Astrocyte of the cerebellum (primary cell): ENCODE measurements at places on chromosomes 4 and X.

GRCh38 chrX:38055170-38055847 is 49.0 kb downstream of the SYTL5 start:
- DNase-seq, result peak; percentile 60

- DNase-seq, result no peak
These were observed 882.9 kb downstream of the RPA4 start for GRCh38 chrX:97766501-97767095.

- peak; percentile 12 for DNase-seq
These were observed 1492.2 kb upstream of the TENM3 start for GRCh38 chr4:180751009-180751408.

- DNase-seq, result no peak
These were observed 86.5 kb upstream of the LEF1 start for GRCh38 chr4:108255203-108255747.

DNA sequence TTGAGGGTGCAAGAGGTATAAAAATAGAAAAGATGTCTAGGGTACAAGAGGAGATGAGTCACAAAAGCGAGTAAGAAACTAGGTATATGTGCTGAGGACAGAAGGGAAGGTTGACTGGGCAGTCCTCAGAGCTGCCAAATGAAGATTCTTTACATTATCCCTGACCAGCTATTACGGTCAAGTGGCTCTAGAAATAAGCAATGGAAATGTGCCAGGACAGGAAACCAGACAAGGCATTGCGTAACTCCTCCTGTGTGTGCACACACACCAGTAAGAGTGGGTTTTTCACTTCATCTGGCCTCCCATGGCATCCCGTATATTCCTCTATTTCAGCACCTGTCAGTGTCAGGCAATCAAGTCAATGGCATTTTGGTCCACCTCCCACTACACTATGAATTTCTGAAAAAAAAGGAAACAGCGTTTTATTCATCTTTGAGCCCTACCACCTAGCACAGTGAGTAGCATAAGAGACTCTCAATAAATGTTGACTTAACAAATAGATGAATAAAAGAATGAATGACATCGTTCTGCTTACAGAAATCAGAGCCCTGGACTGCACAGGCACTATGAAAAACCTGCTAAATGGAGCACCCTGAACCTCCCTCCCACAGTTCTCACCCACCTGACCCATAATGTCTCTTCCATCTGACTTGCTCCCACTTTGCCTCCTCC is 62.6 kb upstream of the KLF3 start:
- DNase-seq, result peak; percentile 8

DNA sequence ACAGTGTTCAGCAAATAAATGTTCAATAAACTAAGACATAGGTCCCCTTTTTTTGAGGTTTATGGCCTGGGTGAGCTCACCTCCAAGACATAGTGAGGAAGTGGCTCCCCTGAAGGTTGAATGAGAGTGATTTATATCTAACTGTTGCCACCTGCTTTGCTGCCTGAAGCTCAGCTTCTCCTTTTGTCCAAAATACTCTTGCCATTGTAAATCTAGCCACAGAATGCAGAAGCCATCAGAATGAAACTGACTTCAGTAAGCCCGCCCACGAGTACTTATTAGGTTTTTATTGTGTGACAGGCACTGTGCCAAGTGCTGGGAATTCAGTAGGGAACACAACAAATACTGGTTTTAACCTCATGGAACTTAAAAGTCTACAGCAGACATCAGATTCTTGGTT is 18.0 kb downstream of the SPINK2 start:
- no peak for DNase-seq

GRCh38 chr4:163688856-163689255 is 194.4 kb downstream of the TMA16 start:
- DNase-seq, result no peak

DNA sequence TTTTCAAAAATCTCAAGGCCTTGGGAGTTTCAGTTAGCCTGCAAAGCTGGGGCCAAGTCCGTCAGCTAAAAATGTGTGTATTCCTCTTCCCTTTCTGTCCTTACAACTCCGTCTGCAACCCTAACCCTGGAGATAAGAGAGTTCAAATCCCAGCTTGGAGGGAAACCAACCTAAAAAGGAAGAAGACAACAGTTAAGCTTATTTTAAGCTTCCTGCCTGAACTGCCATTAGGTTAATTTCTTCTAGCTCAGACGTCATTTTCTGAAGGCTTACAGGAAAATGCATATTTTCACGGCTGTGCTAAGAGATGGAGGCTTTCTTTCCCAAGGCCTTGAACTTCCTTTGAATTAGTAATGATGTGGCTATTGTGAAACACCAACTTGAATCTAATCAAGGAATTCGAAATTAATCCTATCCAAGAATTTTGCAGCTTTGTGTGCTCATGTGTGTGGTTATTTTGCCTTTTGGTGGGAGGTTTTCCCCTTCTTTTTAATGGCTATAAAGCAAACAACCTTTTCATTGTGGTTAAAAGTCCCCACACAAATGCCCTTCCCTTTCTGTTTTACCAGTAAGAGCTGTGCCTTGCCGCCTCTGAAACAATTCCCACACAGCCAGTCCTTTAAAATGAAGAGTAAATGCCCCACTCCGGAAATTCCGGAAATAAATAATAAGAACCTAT is 103.5 kb downstream of the IRF2 start:
- DNase-seq, result peak; percentile 68

GRCh38 chr4:53906606-53907190 is 157.7 kb downstream of the CHIC2 start:
- DNase-seq, result no peak

DNA sequence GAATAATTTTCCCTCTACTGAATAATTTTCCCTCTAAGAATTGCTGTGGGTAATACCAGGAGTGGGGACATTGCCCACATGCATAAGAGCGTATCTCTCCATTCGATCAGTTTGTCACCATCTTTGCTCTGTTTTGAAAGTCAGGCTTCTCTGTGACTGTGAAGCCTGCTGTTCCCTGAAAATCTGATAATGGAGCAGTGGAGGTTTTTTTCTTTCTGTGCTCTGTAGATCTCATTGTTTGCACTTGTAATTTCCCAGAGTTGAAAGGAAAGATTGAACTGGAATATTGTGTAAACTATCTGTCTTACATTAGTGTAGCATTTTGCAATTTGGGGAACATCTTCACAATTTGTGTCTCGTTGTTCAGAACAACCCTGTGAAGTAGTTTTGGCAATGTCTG is 4.3 kb downstream of the ZXDB start:
- DNase-seq, result no peak

- no peak for DNase-seq
These were observed 21.0 kb upstream of the POLA1 start for GRCh38 chrX:24672701-24673190.

DNA sequence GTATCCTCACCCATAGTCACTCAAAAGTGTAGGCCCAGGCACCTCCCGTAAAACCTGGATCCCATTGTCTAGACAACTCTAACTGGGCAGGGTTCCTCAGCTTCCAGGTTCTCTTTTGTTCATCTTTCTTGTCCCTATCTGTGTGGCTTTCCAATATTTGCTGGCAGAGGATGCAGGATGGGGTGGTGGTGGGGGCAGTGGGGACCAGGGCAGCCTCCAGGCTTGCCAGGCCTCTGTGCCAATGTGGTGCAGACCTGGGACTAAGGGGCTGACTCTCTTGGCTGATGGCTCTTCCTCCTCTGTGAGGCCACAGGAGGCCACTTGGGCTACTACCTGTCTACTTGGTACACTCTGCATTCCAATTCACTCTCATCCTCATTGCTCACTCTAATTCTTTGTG is 76.4 kb downstream of the NBDY start:
- DNase-seq, result no peak

- DNase-seq, result no peak
These were observed 64.7 kb upstream of the GPR78 start for GRCh38 chr4:8515316-8516060.

DNA sequence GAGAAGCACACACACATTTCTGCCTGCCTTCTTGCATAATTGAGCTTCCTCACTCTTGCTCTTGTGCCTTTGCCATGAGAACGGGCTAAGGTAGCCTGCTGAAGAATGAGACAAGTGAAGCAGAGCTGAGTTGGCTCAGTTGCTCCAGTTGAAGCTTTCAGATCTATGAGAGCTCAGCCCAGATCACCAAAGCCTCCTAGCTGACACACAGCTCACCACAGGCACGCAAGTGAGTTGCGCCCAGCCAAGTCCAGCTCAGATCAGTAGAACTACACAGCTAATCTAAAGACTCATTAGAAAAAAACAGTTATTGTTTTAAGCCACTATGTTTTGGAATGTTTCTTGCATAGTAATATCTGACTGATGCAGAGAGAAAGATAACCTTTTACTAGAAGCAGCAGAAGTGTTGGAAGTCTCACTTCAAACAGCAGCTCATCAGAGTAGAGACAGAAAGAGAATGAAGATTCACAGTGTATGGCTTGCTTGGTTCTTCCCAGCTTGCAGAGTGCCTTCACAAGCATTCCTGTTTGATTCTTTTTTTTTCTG is 362.4 kb downstream of the MID1IP1 start:
- DNase-seq, result no peak

GRCh38 chrX:35842674-35843073 is 44.5 kb downstream of the MAGEB16 start:
- no peak for DNase-seq

- no peak for DNase-seq
These were observed 76.8 kb downstream of the ENOX2 start for GRCh38 chrX:130826249-130826648.

GRCh38 chr4:45453258-45453853 is 670.5 kb downstream of the GABRG1 start:
- DNase-seq, result peak; percentile 29

DNA sequence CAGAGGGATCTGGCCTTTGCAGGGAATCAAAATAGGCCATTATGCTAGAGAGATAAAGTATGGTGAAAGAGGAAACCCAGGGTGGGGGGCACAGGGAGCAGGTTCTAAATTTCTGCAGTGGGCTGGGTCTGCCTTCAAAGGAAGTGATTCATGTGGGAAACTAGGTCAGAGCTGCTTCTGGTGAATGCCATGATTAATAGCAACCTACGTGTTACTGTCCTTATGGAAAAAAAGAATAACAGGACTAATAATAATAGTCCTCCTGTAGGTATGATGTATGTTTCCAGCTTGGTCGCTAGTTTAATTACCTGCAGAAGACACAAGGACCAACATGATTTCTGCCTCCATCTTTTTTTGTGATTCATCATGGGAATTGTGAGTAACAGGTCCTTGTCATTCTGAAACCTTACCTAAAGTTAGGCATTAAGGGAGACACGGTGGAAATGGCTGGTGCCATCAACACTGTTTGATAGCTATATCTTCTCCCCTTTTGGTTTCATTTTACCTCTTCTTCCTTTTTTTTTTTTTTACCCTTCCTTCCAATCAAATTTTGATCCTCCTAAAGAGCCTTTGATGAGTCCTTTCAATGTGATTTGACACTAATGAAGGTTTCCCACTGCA is 180.4 kb downstream of the CPEB2 start:
- no peak for DNase-seq

- DNase-seq, result no peak
These were observed 4.0 kb upstream of the MSX1 start for GRCh38 chr4:4855301-4856070.

GRCh38 chrX:41472231-41472815 is 25.2 kb downstream of the NYX start:
- DNase-seq, result no peak

DNA sequence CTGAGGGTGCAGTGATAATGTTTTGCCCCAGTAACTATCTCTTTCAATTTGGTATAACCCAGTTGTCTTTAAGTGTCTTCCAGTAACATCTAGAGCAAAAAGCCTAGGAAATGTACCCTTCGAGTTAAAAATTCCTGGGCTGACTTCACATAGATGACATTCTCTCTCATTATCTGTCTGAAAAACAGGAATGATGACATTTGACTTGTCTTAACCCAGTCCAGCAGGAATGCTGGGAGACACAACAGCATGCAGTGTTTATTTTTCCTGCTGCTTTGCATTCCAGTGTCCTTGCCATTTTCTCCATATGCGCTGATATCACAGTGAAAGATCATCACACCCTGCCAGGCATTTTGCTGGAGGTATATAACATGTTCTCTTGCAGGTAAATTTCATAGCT is 130.0 kb downstream of the SOWAHB start:
- DNase-seq, result no peak

DNA sequence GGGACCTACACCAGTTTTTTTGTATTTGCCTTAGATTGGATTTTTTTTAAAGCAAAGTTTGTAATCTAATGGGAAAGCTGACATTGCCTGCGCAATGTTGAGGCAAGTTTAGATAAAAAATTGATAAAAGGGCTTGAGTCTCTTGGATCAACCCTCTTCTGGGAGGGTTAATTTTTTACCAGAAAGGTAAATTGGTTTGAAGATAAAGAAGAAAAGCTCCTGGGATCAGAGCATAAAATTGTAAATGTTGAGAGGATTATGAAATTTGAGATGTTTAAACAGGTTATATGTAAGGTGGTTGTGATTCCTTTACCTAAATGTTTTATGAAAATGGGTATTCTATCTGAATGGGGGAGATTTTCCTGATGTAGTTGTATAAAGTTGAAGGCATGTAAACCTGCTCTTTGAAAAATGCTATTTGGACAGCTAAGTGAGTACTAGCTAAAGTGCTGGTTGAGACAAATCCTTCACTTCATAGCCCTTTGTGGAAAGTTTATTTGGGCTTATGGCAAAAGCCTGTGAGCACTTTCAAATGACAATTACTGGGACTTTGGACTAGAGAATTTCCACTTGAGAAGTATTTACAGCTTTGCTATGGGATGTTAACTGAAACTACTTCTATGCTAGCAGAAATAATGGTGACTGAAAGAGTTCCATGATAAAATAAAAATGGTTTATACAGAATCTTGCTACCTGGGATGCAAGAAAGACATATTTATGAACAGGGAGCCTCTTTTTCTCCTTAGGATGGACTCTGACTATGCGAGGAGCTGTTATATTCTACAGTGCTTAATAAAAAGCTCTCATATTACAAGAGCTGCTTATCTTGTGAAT is 56.2 kb downstream of the UGT2B10 start:
- no peak for DNase-seq

DNA sequence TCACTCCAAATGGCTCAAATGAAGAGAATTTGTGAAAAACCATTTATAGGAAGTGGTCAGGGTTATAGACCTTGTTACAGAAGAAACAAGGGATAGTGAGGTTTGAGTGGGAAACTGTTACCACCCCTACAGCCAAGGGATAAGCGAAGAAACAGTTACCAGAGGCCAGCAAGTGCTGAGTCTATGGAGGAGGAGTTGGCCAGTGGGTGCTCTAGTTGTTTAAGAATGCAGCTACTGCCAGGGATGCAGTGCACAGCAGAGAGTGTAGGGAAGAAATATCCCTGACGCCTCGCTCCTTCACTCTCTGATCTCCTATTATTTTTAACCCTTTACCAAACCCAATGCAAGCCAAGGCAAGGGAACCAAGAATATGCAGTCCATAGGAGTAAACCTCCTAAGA is 15.2 kb upstream of the SYTL4 start:
- no peak for DNase-seq

GRCh38 chrX:133699023-133699728 is 283.9 kb upstream of the GPC4 start:
- no peak for DNase-seq

DNA sequence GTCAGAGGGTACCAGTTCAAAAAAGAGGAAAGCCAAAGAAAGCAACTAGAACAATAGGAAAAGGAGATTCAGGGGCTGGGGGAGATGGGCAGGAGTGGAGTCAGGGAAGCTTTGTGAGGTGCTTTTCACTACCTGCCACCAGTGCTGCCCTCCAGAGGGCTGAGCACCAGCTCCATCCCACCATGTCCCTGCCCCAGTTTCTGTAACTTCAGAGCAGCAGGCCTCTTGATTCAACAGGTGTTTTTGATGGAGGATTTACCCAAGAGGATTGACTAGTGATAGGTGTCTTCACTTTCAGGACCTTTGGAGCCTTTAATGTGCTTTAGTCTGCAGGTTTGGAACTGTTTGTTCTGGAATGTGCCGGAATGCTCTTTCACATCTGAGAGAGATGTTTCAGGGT is 12.1 kb downstream of the KIT start:
- DNase-seq, result no peak

- no peak for DNase-seq
These were observed 25.9 kb downstream of the LEF1 start for GRCh38 chr4:108142870-108143269.
